ENCODE measurements at places on chromosomes 13 and 19. TPM values are rescaled to one million over a fixed set of nuclear protein-coding genes. Genes with fewer than 3 reads are reported as not detected.

Gene MAMSTR
- 0.55 TPM for total RNA-seq

Gene NALCN
- total RNA-seq: 1.8 TPM

GRCh38 chr19:10520652-10521318, 3.5 kb upstream of the S1PR5 start:
- peak; percentile 73 for DNase-seq

DNA sequence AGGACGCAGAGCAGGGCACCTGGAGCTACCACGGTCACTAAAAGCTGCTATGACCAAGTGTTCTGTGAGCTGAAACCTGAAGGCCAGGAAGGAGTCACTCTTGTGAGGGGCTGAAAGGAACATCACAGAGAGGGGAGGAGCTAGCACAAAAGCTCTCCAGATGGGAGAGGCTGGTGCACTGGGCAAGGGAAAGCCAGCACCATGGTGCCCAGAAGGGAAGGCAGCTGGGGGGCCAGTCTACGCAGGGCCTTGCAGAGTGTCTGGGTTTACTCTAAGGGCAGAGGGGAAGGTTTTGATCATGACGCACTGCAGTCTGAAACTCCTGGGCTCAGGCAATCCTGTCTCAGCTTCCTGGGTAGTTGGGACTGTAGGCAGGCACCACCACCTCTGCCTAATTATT, 4.1 kb upstream of the ZNF580 start:
- no peak for DNase-seq
